ENCODE measurements at places on chromosomes 11 and 22. TPM values are rescaled to one million over a fixed set of nuclear protein-coding genes. Genes with fewer than 3 reads are reported as not detected.

OR2D2 gene
- not detected for polyA plus RNA-seq

PATE2 gene
- not detected for polyA plus RNA-seq

DNA sequence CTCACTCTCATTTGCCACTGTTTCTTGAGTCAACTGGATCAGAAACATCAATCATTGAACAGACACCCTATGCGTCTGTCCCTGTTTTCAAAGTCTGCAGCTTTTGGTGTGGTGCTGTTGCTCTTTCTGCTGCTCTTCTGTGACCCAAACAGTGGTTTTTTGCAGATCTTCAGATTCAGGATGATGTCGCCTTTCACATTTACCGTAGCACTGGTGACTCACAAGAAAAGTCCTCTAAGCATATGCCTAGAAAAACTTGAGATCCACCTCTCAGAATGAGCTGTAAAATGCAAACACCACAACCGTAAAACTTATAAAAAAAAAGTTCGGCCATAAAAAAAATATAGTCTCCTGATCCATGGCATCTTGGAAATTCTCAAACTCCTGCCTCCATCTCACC lies 400.4 kb downstream of the NTM start:
- no peak overlapping the region for H3K4me3 ChIP-seq
- H3K27me3 ChIP-seq = peaks cover 3% of the 10 kb centered on the region
- no peak overlapping the region for H3K27ac ChIP-seq
- no peaks in the 10 kb centered on the region for H3K36me3 ChIP-seq
- DNase-seq = no peak

DNA sequence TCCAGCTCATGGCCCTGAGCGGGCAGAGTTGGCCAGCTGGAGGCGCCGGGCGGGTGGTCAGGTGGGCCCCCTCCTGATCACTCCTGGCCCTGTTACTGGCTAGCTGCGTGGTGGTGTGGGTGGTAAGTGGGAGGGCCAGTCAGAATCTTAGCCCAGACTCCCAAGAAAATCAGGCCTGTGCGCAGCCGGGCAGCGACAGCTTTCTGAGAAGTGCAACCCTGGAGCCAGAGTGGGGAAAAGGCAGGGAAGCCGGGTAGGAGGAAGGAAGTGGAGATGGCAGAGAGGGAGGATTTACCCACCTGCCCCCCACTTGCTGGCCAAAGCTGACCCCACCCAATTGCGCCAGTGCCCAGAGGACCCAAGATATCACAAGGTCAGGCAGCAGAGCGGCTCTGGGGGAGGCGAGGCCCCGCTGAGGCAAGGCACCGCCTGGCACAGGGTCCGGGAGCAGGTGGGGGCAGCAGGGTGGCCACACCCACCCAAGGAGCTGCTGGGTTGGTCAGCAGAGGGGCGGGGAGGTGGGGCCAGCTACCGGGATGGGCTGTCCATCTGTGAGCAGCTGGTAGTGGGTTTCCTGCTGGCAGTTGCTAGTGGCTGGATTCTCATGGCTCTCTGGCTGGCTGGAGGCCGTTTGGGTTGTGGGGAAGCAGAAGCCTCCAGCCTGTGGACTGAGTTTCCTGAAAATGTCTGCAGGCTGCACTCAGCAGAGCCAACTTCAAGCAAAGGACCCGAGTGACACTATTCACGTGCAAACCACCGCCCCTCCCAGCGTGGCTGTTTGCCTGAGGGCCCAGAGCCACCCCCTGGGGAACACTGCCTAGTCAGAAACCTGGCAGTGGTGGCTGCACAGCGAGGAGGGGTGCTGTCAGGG lies 196.4 kb downstream of the IGLL1 start:
- no peak overlapping the region for H3K4me3 ChIP-seq
- no peaks in the 10 kb centered on the region for H3K36me3 ChIP-seq
- H3K27me3 ChIP-seq = peaks cover 10% of the 10 kb centered on the region
- H3K4me1 ChIP-seq = no peaks in the 10 kb centered on the region
